ENCODE measurements at places on chromosomes 5 and 9. TPM values are rescaled to one million over a fixed set of nuclear protein-coding genes. Genes with fewer than 3 reads are reported as not detected.

DNA sequence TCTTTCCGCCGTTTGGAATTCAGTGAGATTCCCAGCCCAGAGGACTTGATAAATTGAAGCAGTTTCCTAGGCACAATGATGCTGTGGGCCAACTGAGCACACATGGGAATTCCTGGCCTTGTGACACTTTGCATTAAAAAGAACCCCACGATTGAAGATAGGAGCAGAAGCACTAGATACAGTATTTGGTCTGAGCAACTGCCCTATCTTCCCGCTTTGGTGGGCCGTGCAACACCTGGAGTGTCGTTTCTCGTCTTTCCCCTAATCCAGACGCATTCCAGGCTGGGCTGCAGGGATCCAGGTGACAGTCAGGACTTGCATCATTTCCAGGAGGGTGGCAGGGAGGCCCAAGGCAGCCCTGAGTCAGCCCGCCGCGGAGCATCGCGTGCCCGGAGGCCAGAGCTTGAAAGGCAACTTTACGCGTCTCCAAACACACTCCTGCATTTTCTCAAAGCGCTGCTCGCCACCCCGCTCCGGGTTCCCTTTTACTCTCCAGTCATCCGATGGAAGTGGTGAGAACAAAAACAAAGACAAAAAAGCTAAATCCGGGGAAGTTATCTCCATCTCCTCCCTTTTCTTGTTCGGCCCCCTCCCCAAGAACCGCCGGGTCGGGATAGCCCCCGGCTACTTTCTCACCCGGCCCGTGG is 753 bp upstream of the STC2 start:
- no peaks in the 10 kb centered on the region for H3K27me3 ChIP-seq
- peaks cover 32% of the 10 kb centered on the region for H3K36me3 ChIP-seq
- peak; percentile 90 for DNase-seq
- H3K4me3 ChIP-seq: peak overlapping the region; percentile 72

DNA sequence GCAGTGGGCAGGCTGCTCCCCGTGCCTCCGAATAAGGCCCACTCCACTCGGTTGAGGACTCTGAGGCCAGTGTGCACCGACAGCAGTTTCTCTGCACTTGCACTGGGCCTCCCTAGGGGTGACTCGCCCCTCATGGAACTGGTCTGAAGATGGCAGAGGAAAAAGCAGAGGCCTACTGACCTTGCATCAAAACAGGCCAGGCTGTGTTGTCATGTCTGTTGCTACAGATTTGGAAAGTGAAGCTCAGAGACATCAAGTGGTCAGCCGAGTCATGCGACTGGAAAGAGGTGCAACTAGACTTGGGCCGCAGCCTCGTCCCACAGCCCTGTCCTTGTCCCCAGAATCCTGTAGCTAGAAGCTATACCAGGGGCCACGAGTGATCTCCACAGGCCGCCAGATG is 78.3 kb downstream of the DCP2 start:
- no peaks in the 10 kb centered on the region for H3K27me3 ChIP-seq
- no peaks in the 10 kb centered on the region for H3K36me3 ChIP-seq
- no peak overlapping the region for H3K4me3 ChIP-seq
- no peak for DNase-seq
- H3K4me1 ChIP-seq: no peaks in the 10 kb centered on the region

- no peaks in the 10 kb centered on the region for H3K4me1 ChIP-seq
- no peaks in the 10 kb centered on the region for H3K36me3 ChIP-seq
- no peaks in the 10 kb centered on the region for H3K27me3 ChIP-seq
- no peak for DNase-seq
- no peak overlapping the region for H3K4me3 ChIP-seq
- no peak overlapping the region for H3K27ac ChIP-seq
Measured at GRCh38 chr5:14879393-14879792, 7.8 kb upstream of the ANKH start.

DNA sequence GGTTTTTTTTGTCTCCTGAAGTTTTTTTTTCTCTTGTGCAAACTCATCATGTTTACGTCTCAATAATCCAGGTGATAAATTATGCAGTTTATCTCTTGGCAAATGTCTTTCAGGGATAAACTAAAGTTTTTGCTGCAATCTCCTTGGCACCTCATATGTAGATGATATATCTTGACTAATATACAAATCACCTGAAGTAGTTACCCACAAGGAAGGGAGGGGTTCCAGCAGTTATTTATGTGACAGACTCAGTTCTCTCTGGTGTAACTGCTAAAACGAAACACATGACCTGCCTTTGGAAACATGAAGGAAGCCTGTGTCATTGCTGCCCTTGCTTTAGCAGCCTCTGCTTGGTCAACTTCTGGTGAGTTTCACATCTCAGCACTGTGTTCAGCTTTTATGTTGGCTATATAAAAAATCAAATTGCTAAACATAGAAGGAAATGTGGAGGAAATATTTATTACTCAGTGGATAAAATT is 39.3 kb upstream of the KIAA1958 start:
- H3K27me3 ChIP-seq: no peaks in the 10 kb centered on the region
- H3K4me3 ChIP-seq: no peak overlapping the region
- DNase-seq: no peak
- H3K4me1 ChIP-seq: no peaks in the 10 kb centered on the region
- 0 out of 2 replicates have a peak, but pooled peaks cover 3% of the 10 kb centered on the region for H3K36me3 ChIP-seq

DNA sequence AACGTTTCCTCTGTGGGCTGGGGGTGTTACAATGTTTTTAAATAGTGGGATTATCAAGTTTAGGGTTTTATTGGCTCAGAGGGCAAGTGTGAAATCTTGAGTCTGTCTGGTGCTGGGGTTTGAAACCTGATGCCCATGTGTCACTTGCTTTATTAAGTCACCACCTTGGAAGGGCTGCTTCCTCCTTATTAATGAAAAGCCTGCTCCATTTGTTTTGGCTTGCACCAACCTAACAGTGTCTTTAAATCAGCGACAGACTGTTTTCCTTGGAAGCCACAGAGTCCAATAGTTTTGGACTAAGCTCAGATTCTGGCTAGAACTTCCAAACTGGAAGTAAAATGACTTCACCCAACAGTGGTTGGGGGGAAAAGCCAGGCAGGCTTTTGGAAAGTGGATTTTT is 10.7 kb upstream of the PALM2AKAP2 start:
- H3K36me3 ChIP-seq: no peaks in the 10 kb centered on the region
- H3K4me3 ChIP-seq: no peak overlapping the region
- peaks cover 31% of the 10 kb centered on the region for H3K4me1 ChIP-seq
- no peak overlapping the region for H3K27ac ChIP-seq
- no peaks in the 10 kb centered on the region for H3K27me3 ChIP-seq
- DNase-seq: no peak

GRCh38 chr5:146003852-146004251 is 67.5 kb downstream of the SH3RF2 start:
- no peak overlapping the region for H3K27ac ChIP-seq
- H3K4me3 ChIP-seq: no peak overlapping the region
- H3K4me1 ChIP-seq: no peaks in the 10 kb centered on the region

GRCh38 chr5:82789095-82789494 is 288.1 kb downstream of the TMEM167A start:
- no peak for DNase-seq
- no peaks in the 10 kb centered on the region for H3K4me1 ChIP-seq
- no peak overlapping the region for H3K4me3 ChIP-seq

- H3K36me3 ChIP-seq: no peaks in the 10 kb centered on the region
- no peak overlapping the region for H3K27ac ChIP-seq
- no peaks in the 10 kb centered on the region for H3K27me3 ChIP-seq
- no peaks in the 10 kb centered on the region for H3K4me1 ChIP-seq
- no peak for DNase-seq
- H3K4me3 ChIP-seq: no peak overlapping the region
Measured at GRCh38 chr5:56620903-56621677, 194.3 kb upstream of the MAP3K1 start.

- H3K36me3 ChIP-seq: peaks cover 18% of the 10 kb centered on the region
- H3K4me3 ChIP-seq: no peak overlapping the region
- H3K4me1 ChIP-seq: peaks cover 7% of the 10 kb centered on the region
- H3K27ac ChIP-seq: no peak overlapping the region
- no peaks in the 10 kb centered on the region for H3K27me3 ChIP-seq
Measured at GRCh38 chr9:81621785-81622259, 67.5 kb downstream of the TLE1 start.

DNA sequence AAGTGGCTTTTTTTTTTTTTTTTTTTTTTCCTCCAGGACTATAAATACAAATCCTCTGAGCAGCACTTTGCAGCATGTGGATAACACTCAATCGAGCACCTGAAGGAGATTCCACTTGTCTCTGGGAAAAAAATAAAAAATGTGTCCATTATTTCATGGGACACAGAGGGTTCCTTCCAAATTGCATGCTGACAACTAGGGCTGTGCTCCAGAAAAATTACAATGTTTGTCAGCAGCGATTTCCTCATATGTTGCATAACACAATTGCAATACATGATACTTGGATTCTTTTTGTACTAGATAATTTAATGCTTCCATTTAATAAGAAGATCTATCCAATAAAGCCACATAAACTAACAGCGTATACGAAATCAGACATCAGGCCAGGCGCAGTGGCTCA is 84.4 kb downstream of the CDH18 start:
- H3K27me3 ChIP-seq: no peaks in the 10 kb centered on the region
- no peak for DNase-seq
- H3K36me3 ChIP-seq: no peaks in the 10 kb centered on the region
- H3K4me1 ChIP-seq: no peaks in the 10 kb centered on the region
- no peak overlapping the region for H3K4me3 ChIP-seq

DNA sequence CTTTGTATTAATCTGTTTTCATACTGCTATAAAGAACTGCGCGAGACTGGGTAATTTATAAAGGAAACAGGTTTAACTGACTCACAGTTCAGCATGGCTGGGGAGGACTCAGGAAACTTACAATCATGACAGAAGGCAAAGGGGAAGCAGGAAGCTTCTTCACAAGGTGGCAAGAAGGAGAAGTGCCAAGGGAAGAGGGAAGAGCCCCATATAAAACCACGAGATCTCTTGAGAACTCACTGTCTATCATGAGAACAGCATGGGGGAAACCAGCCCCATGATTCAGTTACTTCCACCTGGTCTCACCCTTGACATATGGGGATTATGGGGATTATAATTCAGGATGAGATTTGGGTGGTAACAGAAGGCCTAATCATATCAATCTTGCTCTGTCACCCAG is 60.9 kb upstream of the CHD1 start:
- no peaks in the 10 kb centered on the region for H3K27me3 ChIP-seq
- no peak for DNase-seq
- no peaks in the 10 kb centered on the region for H3K36me3 ChIP-seq

- H3K4me3 ChIP-seq: no peak overlapping the region
- H3K36me3 ChIP-seq: no peaks in the 10 kb centered on the region
- H3K27me3 ChIP-seq: peaks cover 79% of the 10 kb centered on the region
- H3K4me1 ChIP-seq: no peaks in the 10 kb centered on the region
- DNase-seq: no peak
Measured at GRCh38 chr9:114124666-114125475, 25.8 kb upstream of the KIF12 start.

DNA sequence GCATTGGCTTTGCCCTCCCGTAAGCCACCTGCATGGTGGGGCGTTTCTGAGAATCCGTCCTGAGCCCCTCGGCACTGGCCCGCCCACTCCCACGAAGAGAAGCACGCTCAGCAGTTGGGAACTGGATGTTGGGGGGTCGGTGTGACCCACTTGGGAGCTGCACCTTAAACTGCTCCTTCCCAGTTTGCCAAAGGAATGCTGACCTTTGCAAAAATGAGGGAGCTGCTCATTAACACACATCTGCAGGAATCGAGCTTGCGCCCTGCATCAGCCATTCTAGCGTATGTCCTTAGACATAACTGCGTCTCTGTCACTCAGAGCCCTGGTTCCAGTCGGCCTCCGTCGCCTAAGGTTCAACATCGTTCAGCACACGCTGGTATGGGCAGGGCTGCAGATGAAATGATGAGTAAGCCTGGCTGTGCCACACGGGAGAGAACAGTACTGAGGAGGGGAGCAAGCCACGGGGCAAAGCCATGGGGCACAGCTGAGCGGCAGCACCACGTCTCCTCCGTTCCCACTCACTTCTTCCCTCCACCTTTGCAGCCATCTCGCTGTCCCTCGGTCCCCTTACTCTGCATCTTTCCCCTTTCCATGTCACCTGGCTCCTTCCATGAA is 28.8 kb upstream of the NCS1 start:
- no peak for DNase-seq
- no peaks in the 10 kb centered on the region for H3K27me3 ChIP-seq
- no peak overlapping the region for H3K4me3 ChIP-seq
- no peaks in the 10 kb centered on the region for H3K36me3 ChIP-seq
- H3K27ac ChIP-seq: no peak overlapping the region
- no peaks in the 10 kb centered on the region for H3K4me1 ChIP-seq

GRCh38 chr5:139757727-139758509 is 37.7 kb upstream of the PSD2 start:
- H3K27ac ChIP-seq: no peak overlapping the region
- H3K4me3 ChIP-seq: no peak overlapping the region
- DNase-seq: no peak
- no peaks in the 10 kb centered on the region for H3K36me3 ChIP-seq

- peaks cover 28% of the 10 kb centered on the region for H3K27me3 ChIP-seq
- H3K4me1 ChIP-seq: no peaks in the 10 kb centered on the region
- no peaks in the 10 kb centered on the region for H3K36me3 ChIP-seq
- no peak overlapping the region for H3K27ac ChIP-seq
- H3K4me3 ChIP-seq: no peak overlapping the region
- DNase-seq: no peak
Measured at GRCh38 chr5:136115183-136115865, 17.3 kb upstream of the SMAD5 start.

- H3K4me3 ChIP-seq: no peak overlapping the region
- H3K4me1 ChIP-seq: no peaks in the 10 kb centered on the region
- no peak for DNase-seq
- H3K36me3 ChIP-seq: no peaks in the 10 kb centered on the region
Measured at GRCh38 chr9:114263853-114264510, 58.9 kb upstream of the ORM1 start.

- H3K4me1 ChIP-seq: peaks cover 14% of the 10 kb centered on the region
- H3K36me3 ChIP-seq: no peaks in the 10 kb centered on the region
- H3K4me3 ChIP-seq: no peak overlapping the region
- no peaks in the 10 kb centered on the region for H3K27me3 ChIP-seq
- DNase-seq: peak; percentile 73
Measured at GRCh38 chr9:107557236-107557990, 67.8 kb upstream of the KLF4 start.

- H3K4me3 ChIP-seq: no peak overlapping the region
- no peak for DNase-seq
- peaks cover 54% of the 10 kb centered on the region for H3K27me3 ChIP-seq
- H3K4me1 ChIP-seq: no peaks in the 10 kb centered on the region
- no peaks in the 10 kb centered on the region for H3K36me3 ChIP-seq
- no peak overlapping the region for H3K27ac ChIP-seq
Measured at GRCh38 chr5:6838736-6839135, 125.5 kb downstream of the TENT4A start.

GRCh38 chr5:154519359-154519758 is 41.3 kb upstream of the HAND1 start:
- no peaks in the 10 kb centered on the region for H3K36me3 ChIP-seq
- H3K4me3 ChIP-seq: no peak overlapping the region
- peaks cover 15% of the 10 kb centered on the region for H3K4me1 ChIP-seq
- DNase-seq: peak; percentile 82
- H3K27ac ChIP-seq: no peak overlapping the region

- H3K36me3 ChIP-seq: no peaks in the 10 kb centered on the region
- H3K27me3 ChIP-seq: no peaks in the 10 kb centered on the region
- peak; percentile 44 for DNase-seq
- no peak overlapping the region for H3K27ac ChIP-seq
Measured at GRCh38 chr5:138748630-138749081, 4.6 kb upstream of the CTNNA1 start.

Gene RMRP
- total RNA-seq: 13,506 TPM

Gene MED7
- 9.4 TPM for total RNA-seq

Gene HSD17B4
- 226 TPM for total RNA-seq

Gene VLDLR
- 8.1 TPM for total RNA-seq

Gene NFIB
- total RNA-seq: 29.0 TPM

Gene PLAC8L1
- not detected for total RNA-seq

Gene COL15A1
- total RNA-seq: not detected

Gene MORN5
- not detected for total RNA-seq

Gene NRG2
- total RNA-seq: not detected

Gene STOM
- total RNA-seq: 7.1 TPM

Gene LRRC70
- total RNA-seq: 1.1 TPM

Data from PC-9 (cell line).